Activated T-cell treated with anti-CD3 and anti-CD28 coated beads for 1 hour (primary cell): ENCODE measurements at places on chromosomes 7 and 10.

DNA sequence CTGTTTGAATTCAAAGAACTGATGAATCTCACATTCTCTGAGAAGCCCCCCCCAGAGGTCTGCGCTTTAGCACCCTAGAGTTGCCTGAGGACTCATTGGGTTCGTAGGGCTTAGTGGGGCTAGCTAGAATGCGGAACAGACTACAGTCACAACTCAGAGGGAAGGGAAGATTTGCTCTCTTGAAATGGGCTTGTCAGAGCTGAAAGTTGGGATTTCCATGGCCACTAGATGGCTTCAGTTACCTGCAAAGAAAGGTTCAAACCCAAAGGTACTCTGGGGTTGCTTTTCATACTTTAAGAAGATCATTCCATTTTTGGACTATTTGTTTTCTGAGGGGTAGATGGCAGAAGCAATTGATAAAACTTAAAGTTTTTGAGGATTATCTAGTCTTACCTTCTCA is 205.0 kb downstream of the BBS9 start:
- no peak for DNase-seq

DNA sequence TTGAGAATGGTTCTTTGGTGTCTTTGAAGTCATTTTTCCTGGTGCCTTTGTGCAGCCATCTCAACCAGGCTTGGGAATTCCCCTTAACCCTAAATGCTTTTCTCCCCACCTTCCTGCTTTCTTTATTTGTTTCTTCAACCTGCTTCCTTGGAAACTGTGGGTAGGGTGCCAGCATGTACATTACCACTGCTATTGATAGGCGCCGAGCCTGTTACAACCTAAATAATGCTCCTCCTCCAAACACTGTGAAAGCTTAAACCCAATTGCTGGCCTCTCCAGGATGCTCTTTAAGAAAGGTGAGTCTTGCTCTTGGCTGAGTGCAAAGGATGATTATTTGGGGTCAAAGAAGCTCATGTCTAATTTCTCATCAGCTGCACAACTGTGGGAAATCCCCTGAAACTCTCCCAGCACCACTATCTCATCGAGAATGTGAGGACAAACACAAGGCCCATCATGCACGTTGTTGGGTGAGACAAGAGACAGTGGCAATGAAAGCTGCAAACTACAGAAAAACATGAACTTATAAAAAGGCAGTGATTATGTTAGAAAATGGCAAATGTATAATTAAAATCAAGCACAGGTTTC is 285.5 kb upstream of the IGFBP3 start:
- DNase-seq, result no peak

DNA sequence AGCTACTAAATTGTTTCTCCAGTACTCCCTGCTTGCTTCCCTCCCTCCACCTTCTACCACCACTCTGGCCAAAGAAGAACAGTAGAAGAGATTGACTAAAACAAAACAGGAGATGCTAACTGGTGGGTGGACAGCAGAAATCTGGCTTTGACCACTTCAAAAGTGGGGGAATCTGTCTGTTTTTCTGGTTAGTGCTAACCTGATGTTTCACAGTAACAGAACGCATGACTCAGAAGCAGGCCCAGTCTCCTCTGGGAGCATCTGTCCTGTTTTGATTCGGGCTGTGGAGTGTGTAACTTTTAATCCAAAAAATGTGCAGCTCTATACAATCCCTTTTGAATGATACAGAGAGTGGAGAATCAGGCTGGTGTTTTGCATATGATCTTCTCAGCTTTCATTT is 32.7 kb upstream of the ZNF438 start:
- no peak for DNase-seq

DNA sequence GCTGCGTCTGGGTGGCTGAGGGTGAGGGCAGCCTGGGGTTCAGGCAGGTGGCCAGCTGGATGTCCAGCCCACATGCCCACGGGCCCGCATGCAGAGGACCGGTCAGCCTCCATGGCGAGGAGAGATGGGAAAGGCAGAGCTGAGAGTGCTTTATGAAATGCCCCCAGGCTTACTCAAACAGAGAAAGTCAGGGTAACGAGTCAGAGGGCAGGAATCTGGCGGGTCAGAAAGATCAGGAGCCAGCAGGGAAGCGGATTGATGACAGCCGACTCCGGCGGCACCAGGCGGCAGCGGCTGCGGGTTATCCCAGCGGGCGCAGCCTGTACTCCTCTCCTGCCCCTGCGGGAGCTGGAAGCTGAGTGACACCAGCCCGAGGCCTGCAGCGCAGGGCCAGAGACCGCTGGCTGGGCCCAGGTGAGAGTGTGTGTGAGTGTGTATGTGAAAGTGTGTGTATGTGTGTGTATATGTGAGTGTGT is 13.4 kb downstream of the SLC13A4 start:
- no peak for DNase-seq

DNA sequence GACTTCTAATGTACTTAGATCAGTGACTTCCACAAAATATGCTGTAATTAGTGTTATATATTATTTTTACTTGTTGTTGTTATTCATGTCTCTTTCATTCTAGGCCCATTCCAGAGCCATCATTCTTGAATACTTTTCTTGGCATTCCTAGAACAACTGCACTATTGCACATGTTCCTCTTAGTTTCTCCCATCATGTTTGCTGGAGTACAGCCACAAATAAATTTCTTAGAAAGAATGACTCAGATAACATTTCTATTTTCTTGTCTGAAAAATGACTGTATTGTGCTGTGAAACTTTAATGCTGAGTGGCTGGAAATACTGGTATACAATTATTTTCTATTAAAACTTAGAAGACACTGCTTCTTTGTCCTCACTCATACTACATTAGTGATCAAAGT is 651.0 kb upstream of the STEAP1 start:
- no peak for DNase-seq

DNA sequence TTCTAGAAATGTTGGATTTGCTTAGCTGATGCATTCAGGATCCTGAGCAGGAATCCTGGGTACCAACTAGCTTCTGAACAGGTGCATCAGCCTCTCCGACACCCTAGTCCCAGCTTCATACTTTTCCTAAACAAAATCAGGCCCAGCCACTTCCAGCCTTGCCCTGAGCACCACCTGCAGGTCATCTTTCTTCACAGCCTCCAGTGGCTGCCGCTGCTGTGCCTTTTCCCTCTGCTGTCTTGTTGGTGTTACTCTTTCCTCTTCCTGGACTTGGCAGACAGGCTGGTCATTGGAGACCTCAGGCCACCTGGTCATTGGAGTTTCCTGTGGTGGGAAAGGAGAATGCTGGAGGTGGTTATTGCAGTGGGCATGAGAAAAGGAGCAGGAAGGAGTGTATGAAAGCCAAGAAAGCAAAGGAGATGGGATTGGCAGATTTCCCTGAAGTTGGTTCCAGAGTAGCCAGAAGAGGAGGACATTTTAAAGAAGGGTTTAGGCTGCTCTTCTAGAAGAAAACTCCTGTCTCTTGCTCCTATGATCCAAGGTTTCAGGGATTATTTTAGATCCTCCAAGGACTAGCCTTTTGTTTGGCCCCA is 48.2 kb upstream of the NFKB2 start:
- DNase-seq, result no peak

- DNase-seq, result no peak
Measured at GRCh38 chr10:126135177-126135576, 238.8 kb downstream of the FANK1 start.

GRCh38 chr10:35613597-35614226 is 8.6 kb downstream of the GJD4 start:
- no peak for DNase-seq

GRCh38 chr10:104080762-104081161 is 4.9 kb downstream of the COL17A1 start:
- DNase-seq, result no peak

- DNase-seq, result no peak
Measured at GRCh38 chr10:22959292-22959691, 31.4 kb downstream of the ARMC3 start.

DNA sequence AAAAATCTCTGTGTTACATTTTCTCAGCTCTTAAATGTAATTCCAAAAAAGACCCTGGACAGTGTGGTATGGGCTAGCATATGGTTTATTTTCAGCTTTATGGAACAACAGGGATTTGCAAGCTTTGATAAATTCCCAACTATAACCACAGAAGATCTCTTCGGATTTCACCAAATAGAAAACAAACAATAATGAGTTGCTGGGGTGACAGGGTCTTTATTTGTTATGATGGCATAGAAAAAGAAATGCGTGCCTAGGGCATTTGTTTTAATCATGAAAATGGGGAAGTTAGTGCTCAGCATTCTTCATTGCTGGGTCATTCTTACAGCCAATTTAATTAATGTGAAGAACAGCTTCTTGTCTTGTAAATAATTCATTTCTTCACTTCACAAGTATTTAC is 139.0 kb downstream of the LRRN3 start:
- DNase-seq, result no peak

DNA sequence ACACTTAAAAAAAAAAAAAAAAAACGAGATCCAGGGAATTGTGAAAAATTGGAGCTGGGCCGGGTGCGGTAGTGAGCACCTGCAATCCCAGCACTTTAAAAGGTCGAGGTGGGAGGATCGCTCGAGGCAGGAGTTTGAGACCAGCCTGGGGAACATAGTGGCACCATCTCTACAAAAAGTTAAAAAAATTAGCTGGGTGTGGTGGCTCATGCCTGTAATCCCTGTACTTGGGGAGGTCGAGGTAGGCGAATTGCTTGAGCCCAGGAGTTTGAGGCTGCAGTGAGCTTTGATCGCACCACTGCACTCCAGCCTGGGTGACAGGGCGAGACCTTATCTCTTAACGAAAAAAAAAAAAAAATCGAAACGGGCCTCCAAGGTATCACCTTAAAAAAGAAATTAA is 2.0 kb downstream of the CLDN4 start:
- DNase-seq, result no peak

DNA sequence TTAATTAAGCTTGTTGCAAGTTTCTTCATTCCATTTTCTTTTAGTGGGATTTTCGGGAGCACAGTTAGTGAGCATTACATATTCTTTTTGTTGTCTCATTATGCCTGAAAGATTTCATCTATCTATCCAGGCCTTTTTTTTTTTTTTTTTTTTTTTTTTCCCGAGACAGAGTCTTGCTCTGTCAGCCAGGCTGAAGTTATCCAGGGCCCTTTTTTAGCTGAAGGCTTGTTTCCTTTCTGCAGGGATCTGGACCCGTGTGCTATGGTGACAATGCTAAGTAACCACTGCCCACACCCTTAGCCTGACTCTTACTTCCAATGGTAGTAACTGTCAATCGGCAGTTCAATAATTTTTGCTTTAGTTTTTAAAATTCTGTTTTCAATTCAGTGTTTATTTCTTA is 190.8 kb upstream of the MTPN start:
- no peak for DNase-seq

DNA sequence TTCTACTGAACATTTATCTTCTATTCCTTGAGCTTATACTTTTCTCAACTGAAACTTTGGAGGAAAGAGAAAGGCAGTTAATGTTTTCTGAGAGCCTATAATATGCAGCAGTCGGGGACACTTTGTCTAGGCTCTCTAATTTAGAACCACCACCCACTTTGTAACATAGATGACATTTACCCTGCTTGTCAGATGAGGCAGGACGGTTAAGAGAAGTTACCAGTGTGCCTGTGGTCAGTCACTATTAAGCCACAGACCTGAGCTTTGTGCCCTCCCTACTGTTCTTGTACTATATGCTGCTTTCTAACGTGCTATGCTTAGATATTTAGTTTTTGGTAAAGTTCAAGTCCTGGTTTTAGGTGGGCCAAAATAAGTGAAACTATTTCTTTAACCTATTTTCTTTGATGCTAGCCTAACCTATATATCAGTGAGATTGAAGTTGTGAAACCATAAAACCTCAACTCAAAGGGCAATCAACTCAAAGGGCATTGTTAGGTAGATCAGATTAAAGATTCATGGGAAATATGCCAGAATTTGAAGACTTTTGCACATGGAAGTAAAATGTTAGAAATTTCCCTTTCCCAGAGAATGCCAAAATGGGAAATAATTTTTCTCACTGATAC is 156.5 kb upstream of the AGR3 start:
- DNase-seq, result no peak

GRCh38 chr7:7548407-7548806 is 12.7 kb upstream of the COL28A1 start:
- no peak for DNase-seq

DNA sequence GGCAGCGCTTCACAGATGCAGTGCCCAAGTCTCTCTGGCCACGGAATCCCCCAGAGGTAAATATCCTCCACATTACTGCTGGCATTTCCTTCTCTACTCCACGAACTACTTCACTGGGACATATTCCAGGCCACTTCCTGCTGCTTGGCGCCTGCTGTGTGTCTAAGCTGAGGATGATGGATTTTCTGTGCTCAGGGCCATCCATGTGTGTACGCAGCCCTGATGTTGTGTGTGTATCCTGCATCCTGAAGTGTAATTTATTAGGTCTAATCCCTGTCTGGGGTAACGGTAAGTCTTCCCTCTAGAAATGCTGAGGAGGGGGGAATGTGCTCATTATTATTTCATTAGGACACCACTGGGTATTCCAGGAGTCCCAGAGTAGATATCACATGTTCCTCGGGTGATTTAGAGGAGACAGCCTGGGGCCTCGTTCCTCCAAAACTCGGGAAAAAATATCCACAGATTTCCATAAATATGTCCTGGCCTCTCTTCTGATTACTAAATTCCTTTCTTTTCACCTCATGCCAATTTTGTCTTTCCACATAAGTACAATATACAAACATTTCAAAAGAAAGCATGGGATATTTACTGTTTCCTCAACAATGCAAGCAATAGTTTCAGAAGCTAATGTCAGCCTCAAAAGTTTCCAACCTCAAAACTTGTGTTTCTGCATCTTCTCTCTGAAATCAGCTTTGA is 25.5 kb upstream of the HABP2 start:
- DNase-seq, result no peak

- DNase-seq, result no peak
Measured at GRCh38 chr10:129517680-129518057, 50.6 kb downstream of the MGMT start.

DNA sequence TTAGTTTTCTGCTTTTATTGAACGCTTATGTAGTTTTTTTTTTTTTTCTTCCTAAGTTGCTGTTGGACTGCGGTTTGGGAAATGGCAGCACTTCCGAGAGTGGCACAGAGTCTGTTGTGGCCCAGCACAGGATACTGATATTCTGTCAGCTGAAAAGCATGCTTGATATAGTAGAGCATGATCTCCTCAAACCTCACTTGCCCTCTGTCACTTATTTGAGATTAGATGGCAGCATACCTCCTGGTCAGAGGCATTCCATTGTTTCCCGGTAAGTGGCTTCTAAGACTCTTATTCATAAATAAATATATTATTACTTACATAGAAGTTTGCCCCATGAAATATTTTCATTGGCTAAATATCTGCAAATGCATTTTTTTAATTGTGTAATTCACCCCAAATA is 101.1 kb downstream of the BTAF1 start:
- DNase-seq, result no peak

- DNase-seq, result no peak
Measured at GRCh38 chr7:119556436-119556835, 716.5 kb upstream of the KCND2 start.

- DNase-seq, result no peak
Measured at GRCh38 chr7:74025146-74025545, 2.8 kb upstream of the ELN start.

- DNase-seq, result no peak
Measured at GRCh38 chr7:142496545-142496991, 238.7 kb upstream of the PRSS58 start.

- DNase-seq, result no peak
Measured at GRCh38 chr10:18474118-18474455, 177.3 kb downstream of the NSUN6 start.
